Occipital lobe (tissue), 3 donors: ENCODE measurements at places on chromosomes 5 and 9.

- DNase-seq = no peak
Measured at GRCh38 chr9:16561121-16561520, 309.3 kb downstream of the BNC2 start.

GRCh38 chr9:117138231-117138630 lies 276.6 kb downstream of the ASTN2 start:
- DNase-seq = no peak

DNA sequence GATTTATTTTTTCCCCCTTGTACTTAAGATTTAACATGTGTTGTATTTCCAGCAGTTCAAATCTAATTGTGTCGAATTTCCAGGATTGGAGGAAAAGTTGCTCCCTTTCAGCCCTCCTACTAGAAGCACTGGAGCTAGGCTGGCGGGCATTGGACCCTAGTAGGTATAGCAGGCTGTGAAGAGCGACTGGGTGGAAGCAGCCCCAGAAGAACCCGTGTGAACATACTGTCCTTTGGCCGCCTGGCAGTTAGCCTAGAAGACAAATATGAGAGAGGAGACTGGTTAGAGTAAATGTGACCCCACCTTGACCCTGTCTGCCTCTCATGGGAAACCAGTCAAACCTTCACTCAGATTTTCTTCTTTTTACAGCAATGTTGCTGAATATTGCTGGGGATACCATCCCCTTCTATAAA lies 13.9 kb downstream of the ALDOB start:
- DNase-seq = no peak

DNA sequence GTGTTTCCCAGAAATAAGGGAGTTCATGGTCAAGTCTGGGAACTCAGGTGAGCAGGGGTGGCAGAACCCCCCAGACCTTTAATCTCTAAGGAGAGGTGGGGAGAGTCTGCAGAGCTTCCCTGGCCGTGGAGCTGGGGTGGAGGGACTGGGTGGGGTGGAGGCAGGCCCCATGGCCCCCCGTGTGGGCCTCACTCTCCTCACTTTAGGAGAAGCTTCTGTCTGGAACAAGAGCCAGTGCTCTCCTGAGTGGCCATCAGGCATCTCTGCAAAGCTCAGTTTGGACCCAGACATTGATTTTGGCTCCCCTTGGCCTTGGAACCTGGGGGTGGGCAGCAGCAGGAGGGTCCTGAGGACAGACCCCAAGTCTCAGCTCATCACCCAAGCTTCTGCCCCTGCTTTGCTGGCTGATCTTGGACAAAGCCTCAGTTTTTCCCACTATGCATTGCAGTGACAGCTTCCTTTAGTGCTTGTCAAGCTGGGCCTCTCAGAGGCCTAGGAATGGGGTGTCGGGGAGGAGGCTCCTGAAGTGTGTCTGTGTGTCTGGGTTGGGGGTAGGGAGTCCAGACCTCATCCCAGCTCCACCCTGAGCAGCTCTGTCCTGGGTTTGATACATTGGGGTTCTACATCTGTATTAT lies 3.5 kb upstream of the GBGT1 start:
- DNase-seq = no peak
